ENCODE measurements at places on chromosomes 5 and 9. TPM values are rescaled to one million over a fixed set of nuclear protein-coding genes. Genes with fewer than 3 reads are reported as not detected.

SELENOP gene
- 636 TPM for total RNA-seq

FABP6 gene
- 1.2 TPM for total RNA-seq

DNA sequence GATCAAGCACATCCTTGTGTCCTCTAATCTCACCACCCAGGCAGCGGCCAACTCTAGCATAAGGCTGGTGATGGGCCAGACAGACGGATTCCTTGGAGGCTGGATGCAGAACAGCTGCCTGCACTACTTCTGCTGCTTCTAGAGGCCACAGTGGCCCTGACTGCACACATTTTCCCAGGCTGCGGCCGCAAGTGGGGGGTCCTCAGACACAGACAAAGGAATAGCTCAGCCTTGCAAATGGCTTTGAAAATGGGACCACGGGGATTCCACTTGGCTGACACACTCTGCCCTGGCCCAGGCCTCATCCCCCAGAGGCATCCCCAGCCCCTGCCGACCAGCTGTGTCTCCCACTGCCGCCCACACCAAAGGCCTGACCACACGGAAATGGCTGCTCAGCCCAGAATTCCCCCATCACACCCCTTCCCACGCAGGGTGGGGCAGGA, 540.8 kb downstream of the BNC2 start:
- no peak for DNase-seq

GRCh38 chr5:684751-685216, 8.4 kb downstream of the TPPP start:
- peak; percentile 70 for DNase-seq

DNA sequence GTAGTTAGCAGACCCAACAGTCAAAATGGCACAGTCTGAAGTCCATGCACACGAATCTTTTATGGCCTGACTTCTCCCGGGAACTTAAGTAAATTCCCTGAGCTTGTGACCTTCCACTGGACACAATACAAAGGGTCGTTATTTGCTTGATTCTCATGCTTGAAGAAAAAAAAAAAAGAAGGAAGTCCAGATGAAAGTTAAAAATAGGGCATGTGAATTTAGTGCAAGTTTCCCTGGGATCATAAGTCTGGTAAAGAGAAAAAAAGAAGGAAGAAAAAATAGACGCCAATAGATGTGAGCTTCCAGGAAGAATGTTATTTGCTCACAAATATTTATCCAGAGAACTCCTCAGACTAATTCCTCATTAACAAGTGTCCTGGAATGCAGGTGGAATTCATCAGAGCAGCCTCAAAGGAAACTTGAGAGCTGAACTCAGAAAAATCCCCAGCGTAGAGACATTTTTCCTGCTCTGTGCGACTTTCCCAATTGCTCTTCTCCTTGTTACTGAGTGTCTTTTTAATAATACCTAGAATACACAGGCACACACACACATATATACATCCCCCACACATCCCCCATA, 616.3 kb downstream of the EBF1 start:
- no peak for DNase-seq

- DNase-seq, result no peak
Measured at GRCh38 chr5:83354958-83355357, 116.6 kb upstream of the VCAN start.

DNA sequence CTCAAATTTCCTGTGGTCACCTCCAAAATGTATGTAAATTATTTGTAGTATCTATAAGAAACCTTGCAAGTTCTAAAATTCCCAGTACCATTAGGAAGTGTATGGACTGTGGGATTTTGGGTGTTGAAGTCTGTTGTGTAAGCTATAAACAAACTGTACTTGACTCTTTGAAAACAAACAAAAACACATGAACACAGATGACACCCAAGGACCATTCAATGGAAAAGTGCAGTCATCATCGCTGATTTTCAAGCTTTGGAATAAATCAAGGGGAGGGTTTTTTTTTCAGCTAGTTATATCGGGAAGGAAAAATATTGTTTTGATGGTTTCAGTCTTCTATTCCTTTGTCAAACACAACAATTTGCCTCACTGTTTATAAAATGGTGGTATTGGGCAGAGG, 49.6 kb downstream of the ELL2 start:
- no peak for DNase-seq

DNA sequence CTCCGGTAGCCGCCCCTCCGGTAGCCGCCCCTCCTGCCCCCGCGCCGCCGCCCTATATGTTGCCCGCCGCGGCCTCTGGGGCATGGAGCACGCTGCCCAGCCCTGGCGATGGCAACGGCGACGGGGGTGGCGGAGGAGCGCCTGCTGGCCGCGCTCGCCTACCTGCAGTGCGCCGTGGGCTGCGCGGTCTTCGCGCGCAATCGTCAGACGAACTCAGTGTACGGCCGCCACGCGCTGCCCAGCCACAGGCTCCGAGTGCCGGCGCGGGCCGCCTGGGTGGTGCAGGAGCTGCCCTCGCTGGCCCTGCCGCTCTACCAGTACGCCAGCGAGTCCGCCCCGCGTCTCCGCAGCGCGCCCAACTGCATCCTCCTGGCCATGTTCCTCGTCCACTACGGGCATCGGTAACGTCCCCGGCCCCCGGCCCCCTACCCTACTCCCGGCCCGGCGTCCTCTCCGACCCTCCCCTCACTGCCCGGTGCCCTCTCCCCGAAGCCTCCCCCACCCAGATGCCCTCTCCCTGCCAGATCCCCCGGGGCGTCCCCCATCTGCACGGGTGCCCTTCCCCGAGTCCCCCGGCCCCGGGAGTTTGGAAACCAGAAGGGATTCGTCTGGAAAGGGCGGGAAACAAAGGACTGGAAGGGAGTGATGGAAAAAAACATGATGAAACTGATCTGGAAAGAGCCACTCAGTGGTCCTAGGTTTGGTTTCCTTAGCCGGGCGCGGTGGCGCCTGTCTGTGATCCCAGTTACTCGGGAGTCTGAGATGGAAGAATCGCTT, 417 bp downstream of the SRD5A1 start:
- peak; percentile 0 for DNase-seq

DNA sequence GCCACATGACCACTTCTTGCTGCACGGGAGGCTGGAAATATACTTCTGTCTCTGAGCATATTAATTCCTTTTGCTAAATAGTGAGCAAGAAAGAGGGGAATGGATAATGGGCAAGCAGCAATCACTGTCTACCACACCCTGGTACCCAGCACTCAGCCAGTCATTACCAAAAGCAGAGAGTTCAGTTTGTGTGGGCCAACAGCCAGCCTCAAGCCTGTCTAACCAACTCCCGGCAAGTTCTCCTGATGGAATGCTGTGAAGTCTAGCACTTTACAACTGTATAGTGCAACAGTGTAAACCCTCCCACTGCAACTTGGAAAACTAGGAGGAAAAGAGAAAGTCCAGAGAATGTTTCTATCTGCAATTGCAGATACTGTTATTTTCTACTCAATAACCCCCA, 47.8 kb downstream of the PLK2 start:
- no peak for DNase-seq

- no peak for DNase-seq
Measured at GRCh38 chr9:106062250-106062649, 367.9 kb downstream of the TMEM38B start.

DNA sequence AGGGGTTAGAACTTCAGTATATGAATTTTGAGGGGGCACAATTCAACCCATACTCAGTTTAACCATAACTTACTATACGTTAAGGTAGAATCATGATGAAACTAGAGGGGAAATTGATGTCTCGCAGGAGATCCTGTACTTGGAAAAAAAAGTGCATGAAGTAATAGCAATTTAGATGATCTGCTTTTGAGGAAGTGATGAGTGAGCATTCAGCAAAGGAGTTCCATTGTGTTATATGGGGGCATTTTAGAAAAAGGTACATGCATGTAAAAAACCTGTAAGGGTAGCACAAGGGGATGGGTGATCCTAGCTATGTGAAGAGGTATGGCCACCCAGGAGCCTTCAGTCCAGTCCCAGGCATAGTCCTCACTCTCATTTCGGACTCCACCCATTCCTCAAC, 14.8 kb upstream of the TMC1 start:
- no peak for DNase-seq

DNA sequence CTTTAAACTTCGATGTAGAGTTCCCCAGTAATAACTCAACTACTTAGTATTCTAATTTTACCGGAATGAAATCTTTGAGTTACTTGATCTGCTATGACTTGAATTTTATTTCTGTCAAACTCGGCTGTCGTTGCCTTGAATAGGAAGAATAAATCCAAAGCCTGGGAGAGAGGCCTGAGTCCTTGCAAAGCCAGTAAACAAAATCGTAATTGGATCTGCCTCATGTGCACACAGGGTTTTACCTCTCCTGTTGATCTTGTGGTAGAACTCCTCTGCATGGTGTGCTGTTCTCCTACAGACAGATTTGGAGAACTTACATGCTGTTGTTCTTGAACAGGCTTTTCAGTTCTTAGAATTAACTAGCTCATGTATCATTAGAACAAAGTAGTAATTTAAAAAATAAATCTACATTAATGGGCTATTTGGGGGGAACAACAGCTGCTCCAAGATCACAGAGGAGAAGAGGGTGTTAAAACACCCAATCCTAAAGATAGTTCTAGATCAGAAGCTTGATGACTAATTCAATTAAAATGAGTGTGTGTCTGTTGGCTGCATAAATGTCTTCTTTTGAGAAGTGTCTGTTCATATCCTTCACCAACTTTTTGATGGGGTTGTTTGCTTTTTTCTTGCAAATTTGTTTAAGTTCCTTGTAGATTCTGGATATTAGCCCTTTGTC, 28.9 kb downstream of the HSPB3 start:
- DNase-seq, result no peak

DNA sequence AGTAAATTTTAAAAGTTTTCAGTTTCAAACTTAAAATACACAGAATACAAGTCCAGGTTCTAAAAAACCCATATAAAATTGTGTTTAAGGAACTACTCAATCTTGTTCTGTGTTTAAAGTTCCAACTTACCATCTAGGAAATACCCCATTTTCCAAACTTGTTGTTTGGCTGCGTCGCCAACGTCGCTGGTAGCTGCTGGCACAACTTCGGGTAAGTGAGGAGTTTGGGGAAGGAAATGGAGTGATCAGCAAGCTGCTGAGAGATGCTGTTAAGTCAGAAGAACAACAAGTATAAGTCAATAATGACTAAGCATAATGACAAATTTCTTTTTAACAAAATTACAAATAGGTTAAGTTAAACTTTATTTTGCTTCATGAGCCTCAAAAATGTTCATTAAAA, 71.3 kb upstream of the RAPGEF6 start:
- DNase-seq, result no peak

All from left lung (tissue), 14 donors.